Fibroblast of skin of scalp (primary cell): ENCODE measurements at places on chromosomes 2 and 18.

GRCh38 chr2:150997702-150998440 lies 263.8 kb downstream of the RBM43 start:
- peak; percentile 76 for DNase-seq

- peak; percentile 93 for DNase-seq
These were observed 61.3 kb downstream of the TMEM247 start for GRCh38 chr2:46540496-46541331.

DNA sequence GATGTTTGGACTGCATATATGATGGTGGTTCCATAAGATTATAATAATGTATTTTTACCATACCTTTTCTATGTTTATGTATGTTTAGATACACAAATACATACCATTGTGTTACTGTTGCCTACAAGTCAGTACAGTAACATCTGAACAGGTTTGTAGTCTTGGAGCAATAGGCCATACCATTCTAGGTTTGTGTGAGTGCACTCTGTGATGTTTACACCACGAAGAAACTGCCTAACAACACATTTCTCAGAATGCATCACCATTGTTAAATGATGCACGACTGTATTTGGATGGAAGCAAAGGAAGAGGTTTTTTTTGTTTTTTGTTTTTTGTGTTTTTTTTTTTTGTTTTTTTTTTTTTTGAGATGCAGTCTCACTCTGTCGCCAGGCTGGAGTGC lies 9.5 kb downstream of the DUSP19 start:
- DNase-seq = no peak

DNA sequence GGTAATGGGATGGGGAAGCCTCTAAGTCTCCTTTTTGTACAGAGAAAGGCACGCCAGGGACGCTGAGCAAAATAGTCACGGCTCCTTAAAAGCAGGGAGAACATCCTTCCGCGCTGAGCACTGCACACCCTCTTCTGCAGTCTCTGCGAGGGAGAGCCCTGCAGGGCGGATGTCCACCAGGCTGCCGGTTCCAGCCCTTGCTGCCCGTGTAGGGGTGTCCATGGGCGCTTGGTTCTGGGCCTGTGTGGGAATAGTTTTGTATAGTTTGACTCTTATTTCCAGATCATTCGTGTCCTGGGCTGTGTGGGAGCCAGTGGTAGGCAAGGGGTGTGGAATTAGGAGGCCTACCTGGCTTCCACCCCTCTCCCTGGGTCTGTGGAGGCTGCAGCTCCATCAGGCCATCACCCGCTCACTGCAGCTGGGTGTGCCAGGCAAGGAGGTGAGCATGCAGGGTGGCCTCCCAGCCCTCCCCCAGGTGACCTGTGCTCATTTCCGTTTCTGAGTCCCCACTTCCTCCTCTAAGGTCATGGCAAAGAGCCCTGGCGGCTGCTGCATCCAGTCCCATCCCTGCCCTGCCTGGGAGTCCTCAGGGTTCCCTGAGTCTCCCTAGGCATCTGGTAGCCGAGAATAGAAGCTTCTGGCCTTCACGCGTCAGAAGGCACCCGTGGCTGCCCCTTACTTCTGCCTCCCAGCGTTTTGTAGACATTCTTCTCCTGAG lies 202.6 kb downstream of the LDLRAD4 start:
- no peak for DNase-seq

DNA sequence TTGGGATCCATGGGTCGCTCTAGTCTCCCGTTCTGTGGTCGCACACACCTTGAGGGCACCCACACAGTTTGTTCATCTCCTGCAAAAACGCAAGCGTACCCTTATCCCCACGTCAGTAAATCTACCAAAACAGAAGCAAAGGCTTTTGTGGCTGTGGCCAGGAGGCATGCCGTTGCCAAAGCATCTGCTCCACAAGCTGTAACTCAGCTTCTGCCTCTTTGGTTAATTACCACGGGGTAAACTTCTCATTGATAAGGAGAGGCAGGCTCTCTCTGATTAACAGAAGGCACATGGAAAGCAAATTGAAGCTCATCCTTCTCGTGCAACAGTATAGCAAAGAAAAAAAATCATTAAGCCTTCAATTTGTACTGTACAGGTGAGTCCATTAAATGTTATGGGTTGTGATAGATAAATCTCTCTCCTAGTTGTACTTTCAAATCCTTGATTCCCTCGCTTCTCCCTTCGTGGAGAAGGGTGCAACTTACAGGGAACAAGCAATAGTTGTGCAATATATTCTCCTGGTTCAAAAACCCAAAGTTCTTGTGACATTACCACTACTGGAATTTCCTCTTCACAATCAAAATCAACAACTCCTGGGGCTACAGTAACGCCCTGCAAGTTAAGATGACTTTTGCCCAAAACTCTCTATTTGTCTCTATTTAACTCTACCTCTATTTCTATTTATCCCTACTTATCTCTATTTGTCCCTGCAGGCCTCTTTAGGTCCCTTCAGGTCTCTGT lies 10.3 kb downstream of the PECR start:
- DNase-seq = no peak

GRCh38 chr2:20048488-20049448 lies 2.7 kb downstream of the LAPTM4A start:
- no peak for DNase-seq

DNA sequence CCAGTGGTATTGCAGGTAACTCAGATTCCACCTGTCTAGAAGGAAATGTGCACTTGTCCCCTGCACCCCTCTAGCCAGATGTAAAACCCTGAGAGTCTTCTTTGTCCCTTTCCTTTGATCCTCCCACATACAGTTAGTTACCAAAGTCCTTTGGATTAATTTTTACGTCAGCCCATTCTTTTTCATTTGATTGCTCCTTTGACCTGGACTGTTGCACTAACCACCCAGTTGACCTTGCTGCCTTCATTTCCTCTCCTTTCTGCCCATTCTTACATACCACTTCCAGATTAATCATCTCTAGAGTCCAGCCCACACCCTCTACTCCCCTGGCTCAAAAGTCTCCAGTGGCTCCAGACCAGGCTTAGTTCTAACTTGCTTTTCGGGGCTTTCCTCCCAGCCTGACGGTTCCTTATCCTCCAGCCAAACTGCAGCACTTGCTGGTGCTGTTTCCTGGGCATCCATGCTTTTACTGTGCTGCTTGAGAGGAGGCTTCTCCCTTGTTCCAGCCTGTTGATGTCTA lies 99.3 kb downstream of the SPTBN1 start:
- DNase-seq = no peak

DNA sequence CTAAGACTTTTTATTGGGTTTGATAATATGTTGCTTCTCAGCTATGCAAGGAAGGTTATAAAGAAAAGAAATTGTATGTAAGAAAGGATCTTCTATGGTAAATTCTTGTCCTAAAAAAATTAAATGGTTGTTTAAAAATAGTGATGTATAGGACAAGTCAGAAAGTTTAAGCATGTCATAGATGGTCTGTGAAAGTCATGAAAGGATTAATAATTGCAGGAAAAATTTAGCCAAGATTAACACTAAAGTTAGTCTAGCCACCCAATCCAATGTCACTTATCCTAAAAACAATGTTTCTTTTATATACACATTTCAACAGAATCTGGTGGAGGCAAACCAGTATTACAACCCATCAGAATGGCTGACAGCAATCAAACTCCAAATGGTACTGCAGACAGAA lies 1046.7 kb upstream of the SLC39A10 start:
- no peak for DNase-seq

- DNase-seq = no peak
These were observed 17.8 kb downstream of the TCF7L1 start for GRCh38 chr2:85151026-85151425.

DNA sequence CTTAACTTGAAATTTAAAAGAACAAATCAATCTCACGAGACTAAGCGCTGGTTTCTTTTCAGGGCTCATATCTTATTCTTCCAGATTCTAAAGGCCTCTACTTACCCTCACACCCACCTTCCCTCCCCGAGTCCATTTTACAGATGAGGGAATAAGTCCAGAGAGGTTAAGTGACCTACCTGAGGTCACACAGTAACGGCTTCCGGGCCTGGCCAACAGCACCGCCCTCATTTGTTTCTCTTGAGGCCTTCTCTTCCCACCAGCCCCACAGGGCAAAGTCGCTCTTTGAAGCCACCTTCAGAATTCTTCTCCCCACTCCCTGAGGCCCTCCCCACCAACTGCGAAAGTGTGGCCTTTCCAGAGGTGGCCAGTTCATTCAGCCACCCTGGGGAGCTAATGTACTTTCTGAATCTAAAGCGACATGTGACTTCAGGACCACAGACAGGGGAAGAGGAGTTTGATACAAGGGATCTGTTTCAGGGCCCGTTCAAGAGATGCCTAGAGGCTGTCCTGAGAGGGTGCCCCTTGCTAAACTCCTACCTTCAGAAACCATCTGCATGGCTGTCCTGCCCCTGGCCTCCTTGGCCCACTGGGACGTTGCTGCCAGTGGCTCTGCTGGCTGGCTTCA lies 275.3 kb downstream of the HAUS1 start:
- no peak for DNase-seq

- peak; percentile 93 for DNase-seq
These were observed 82.5 kb downstream of the TCF7L1 start for GRCh38 chr2:85215448-85216401.
